ENCODE measurements at places on chromosomes 2 and 18.

DNA sequence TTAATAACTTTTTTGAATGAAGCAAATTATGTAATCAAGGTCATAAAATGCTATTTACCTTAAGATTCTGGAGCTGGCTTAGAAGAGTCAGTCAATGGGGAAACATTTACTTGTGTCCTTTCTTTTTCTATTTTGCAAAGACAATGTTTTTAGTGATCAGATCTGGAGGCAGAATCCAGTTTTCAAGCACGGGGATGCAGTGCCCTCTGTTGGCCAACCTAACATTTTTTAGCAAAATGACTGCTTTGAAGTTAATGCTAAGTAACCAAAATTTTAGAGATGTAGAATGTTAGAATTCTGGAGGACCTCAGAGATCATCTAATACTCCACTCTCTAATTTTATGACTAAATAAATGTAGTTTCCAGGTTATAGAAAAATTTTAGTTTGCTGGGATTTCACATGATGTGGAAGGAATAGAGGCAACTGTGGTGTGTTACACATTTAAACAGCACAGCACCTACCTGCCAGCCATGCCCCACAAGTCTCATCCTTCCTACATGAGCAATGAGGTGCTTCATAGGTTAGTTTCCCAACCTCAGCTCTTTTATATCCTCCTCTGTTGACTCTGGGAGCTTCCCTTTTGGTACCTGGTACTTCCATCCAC, 23.6 kb upstream of the SLC9A4 start:
- DNase-seq: no peak

DNA sequence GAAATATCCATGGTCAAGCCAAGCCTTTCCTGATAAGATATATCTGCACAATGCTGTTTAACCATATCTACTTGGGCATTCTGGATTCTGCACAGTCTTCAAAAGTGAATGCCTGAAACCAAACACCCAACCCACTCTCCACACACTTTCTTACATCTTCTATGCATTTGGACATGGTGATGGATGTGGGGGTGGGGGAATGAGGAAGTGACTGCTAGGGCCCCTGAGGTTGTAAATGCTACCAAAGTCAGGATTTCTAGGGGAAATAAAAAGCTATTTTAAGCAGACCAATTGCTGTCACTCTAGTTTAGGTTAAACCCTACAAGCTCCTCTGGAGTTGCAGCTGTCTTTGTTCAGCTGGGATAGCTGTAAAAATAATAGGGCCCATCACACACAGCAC, 26.7 kb upstream of the TGFA start:
- DNase-seq: no peak

DNA sequence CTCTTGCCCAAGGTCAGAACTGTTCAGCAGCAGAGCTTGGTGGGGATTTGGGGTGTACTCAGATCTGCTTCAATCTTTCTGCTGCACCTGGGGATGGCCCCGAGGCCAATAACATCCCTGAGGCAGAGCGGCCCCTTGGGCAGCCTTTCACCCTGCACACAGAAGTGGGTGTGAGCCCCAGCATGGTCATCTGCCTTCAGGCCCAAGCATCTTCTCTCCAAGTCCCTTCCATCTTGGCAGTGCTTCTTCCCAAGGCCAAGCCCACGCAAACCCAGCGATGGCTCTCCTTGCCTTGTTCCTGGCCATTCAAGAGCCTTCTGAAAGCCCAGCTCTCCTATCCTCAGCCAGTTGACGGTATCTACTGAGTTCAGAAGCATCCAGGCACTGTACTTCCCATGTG, 172.9 kb downstream of the INHBB start:
- no peak for DNase-seq

- DNase-seq: no peak
Observed at GRCh38 chr2:102013206-102014040, 21.7 kb downstream of the IL1R2 start.

- DNase-seq: no peak
Observed at GRCh38 chr2:30048636-30049175, 98.1 kb upstream of the YPEL5 start.

DNA sequence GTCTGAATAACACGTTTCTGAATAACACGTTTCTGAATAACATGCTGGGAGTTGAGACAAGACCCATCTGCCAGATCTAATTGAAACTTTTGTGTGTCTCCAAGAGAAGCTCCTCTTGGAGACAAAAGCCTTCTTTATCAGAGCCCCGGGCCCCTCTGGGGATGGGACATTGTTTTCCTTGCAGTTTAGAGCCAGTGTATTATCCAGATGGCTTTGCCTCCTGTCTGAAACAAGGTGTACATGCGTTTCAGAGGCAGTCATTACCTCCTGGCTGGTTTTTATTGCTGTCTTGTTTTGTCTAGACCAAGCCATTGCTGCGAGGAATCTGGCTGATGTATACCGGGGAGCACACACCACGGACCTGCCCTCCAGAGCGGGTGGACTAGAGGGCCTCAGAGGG, 7.8 kb downstream of the FOSL2 start:
- DNase-seq: no peak

GRCh38 chr2:129782633-129782990, 196.9 kb upstream of the RAB6C start:
- no peak for DNase-seq

DNA sequence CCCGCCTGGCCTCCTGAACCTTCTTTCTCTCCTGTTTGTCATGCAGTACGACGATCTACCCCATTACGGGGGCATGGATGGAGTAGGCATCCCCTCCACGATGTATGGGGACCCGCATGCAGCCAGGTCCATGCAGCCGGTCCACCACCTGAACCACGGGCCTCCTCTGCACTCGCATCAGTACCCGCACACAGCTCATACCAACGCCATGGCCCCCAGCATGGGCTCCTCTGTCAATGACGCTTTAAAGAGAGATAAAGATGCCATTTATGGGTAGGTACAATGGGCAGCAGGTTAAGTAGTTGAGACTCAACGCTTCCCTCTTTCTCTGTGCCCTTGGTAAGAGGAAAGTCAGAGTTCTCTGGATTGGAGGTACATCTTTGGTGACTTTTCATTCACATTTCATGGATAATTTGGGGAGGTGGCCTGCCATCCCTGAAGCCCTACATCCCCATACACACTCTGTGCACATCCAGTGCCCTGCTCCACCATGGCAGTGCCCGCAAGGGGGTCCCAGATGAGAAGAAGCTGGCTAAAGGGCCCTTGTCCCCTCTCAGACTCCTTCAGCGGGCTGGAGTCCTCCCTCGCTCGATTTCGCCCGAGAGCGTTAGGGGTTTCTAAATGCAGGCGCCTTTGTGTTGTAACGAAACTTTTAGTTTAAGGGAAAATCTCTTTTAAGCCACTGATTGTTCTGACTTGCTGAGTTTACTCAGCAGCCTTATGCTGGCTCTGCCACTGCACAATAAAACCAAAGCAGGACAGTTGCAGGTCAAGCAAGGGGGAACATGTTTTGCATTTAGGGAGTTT, 3.0 kb downstream of the MEIS1 start:
- DNase-seq: peak; percentile 56

- DNase-seq: no peak
Observed at GRCh38 chr2:120066800-120067547, 54.1 kb downstream of the EPB41L5 start.

DNA sequence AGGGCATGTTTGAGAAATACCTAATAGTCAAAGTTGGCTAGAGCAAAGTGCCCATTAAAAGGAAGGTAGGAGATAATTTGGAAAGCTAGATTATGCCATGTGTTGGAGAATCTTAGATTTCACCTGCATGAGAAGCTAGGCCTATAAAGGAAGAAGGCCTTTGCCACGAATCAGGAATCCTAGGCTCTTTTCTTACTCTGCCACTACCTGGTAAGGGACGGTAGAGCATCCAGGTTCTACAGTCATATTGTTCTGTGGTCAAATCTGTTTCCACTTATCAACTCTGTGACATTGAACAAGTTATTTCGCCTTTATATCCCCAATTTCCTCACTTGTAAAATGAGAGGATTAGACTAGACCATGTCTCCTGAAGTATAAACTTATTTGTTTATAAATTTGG, 3.6 kb upstream of the KCNJ3 start:
- no peak for DNase-seq

- DNase-seq: no peak
Observed at GRCh38 chr2:158045362-158045761, 56.3 kb upstream of the UPP2 start.

GRCh38 chr2:98569197-98569793, 39.0 kb downstream of the COA5 start:
- peak; percentile 81 for DNase-seq

GRCh38 chr2:160893581-160893980, 266.6 kb upstream of the TANK start:
- peak; percentile 84 for DNase-seq

GRCh38 chr2:8850845-8851487, 13.6 kb upstream of the KIDINS220 start:
- DNase-seq: no peak

DNA sequence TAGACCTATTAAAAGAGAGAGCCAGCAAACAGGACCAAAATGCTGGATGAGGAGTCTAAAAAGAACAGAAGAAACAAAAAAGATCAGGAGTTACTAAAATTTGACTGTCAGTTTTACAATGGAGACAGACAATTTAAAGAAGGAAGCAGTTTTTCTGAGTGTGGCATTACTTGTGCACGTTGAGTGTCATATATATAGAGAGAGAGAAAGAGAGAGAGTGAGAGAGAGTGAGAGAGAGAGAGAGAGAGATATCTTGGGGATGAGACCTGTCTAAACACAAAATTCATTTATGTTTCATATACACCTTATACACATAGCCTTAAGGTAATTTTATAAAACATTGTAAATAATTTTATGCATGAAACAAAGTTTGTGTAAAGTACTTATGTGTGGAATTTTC, 2.1 kb upstream of the GALNT3 start:
- DNase-seq: no peak

Measured in right cardiac atrium (tissue), 5 donors.